K562 (cell line): ENCODE measurements at places on chromosomes 2 and 18.

DNA sequence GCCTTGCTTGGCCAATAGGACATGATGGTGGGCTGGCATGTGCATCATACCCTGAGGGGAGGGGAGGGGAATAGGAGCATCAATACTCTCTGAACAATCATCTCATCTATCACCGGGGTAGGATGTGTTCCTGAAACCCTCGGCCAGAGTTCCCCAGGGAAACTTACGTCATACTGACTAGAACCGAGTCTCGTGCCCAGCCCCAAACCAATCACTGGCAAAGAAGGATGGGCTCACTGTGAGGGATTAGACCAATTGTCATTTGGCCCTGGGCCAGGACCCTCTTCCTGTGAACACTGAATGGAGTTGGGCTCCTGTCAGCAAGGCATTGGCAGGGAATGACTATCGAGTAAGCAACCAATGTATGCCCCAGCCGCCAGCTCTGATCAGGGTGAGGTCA, 261.5 kb downstream of the MYCN start:
- no peak for DNase-seq

DNA sequence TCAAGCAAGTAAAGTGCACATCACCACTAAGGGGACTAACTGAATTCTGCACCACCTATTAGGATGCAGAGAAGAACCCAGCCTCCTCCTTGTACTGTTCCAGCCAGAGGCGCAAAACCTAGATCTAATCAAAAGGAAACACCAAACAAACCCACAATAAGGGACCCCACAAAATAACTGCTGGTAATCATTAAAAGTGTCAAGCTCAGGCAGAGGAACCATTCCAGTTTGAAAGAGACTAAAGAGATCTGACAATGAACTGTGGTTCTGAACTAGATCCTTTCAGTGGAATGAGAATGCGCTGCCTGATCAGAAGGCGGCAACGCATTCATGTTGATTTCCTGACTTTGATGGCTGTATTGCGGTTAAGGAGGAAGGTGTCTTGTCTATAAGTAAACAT, 16.8 kb downstream of the HDLBP start:
- DNase-seq: no peak

DNA sequence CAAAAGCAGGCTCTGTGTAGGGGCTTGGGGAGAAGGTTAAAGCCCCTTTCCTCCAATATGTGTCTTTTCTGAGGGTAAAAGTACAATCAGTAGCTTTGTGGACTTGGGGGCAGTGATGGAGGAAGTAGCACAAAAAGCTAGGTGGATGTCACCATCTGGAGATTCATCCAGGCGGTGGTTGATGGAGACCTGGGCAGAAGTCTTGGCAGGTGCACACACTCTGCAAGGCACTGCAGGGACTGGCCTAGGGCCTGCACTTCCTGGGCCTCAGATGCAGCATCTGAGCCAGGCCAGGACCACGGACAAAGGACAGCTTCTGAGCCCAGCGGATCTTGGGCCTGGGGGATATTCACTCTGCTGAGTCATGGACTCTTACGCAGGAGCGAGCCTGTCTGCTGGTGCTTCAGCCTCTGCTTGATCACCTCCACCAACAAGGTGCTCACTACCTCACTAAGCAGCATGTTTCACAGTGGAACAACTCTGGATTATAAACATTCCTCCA, 391.1 kb downstream of the TNS1 start:
- DNase-seq: no peak

DNA sequence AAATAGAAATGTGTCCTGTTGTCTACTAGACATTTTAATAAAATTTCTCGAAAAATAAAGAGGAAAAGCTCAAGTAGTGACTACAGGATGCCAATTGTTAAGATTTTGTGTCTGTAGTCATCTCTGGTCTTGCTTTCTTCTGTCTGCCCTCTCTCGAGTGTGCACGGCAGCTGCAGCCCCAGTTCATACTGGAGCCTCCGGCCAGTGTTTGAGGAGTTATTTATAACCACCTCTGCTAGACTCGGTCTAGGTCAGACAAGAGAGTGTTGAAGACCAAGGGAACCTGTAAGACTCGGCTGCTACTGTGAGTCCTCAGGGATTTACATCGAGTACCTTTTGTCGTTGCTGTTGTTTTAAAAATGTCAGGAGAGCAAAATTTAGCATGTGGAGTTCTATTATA, 810.1 kb upstream of the POU3F3 start:
- no peak for DNase-seq

- no peak for DNase-seq
Observed at GRCh38 chr2:207161247-207162123, 4.3 kb downstream of the KLF7 start.
